ENCODE measurements at places on chromosomes 12 and 14.

DNA sequence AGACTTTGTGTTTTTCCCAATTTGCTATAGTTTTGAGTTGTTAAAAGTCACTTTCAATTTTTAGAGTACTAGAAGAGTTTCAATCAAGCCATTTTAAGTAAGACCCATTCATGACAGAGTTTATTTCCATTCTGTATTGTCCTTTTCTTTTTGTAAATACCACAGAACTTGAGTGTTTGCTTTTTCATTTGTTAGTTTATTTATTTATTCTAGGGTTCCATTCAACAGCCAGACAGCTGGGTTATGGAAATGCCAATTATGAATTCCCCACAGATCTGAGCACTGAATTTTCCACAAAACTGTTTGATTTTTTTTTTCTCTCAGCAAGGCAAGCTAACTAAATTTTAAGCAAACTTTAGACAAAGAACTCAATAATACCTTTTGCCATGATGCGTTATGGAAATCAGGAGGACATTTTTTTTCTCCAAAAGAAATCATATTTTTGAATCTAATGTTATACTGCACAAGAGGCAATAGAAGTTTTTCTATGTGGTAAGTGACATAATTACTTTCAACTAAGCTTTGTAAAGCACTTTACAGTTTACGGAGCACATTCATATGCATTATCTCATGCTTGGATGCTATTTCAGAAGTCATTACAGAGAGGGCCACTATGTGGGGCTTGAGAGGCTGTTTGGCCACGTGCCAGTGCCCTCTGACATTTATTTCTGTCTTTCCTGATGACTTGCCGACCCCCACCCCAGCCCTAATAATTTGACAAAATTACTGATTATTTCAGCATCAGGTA is 181.5 kb downstream of the VRK1 start:
- no peak for DNase-seq

DNA sequence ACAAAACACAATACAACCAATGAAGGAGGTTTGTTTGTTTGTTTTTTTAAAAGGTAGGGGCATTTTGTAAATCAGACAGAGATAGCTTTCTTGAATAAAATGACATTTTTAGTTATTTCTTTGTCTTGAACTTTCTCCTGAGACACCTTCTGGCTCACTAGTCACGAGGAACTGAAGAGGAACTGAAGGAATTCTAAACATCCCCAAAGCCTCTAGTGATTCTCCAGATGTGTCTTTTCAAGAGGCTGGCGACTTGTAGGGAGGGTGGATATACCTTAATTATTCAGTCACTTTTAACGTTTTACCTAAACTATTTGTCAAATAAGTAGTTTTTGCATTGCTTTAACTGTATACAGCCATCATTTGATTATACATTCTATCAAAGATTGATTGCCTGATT is 211.2 kb upstream of the LRIG3 start:
- no peak for DNase-seq

DNA sequence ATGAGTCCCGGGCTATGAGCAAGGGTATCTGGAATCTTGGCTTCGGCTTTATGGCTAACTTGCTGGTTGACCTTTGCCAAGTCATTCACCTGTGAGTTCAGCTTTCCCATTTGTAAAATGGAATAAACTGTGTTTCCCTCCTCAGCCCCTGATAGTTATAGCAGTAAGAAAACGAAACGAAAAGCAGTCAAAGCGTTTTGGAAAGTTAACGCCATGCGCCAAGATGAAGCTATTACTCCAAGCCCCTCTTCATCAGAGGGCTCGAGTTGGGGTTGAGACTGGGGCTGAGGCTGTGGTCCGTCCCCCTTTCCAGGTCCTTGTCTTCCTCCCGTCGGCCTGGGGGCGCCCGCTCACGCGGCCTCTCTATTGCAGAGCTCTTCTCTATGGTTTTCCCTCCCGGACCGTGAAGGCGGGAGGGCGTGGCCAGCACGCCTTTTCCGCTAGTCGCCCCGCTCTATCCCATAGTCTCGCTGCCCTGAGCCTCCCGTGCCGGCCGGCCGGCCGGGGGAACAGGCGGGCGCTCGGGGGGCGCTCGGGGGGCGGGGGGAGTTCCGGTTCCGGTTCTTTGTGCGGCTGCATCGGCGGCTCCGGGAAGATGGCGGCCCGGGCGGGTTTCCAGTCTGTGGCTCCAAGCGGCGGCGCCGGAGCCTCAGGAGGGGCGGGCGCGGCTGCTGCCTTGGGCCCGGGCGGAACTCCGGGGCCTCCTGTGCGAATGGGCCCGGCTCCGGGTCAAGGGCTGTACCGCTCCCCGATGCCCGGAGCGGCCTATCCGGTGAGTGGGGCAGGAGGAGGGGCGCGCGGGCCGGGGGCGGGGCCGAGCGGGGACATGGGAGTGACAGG is at the start of gene SMARCD1:
Gene SMARCD1 (plus strand): TSS at position 568 of the 840 bp plus-strand sequence. CDS start 28 bp downstream, at position 596.
- DNase-seq: peak; percentile 95

DNA sequence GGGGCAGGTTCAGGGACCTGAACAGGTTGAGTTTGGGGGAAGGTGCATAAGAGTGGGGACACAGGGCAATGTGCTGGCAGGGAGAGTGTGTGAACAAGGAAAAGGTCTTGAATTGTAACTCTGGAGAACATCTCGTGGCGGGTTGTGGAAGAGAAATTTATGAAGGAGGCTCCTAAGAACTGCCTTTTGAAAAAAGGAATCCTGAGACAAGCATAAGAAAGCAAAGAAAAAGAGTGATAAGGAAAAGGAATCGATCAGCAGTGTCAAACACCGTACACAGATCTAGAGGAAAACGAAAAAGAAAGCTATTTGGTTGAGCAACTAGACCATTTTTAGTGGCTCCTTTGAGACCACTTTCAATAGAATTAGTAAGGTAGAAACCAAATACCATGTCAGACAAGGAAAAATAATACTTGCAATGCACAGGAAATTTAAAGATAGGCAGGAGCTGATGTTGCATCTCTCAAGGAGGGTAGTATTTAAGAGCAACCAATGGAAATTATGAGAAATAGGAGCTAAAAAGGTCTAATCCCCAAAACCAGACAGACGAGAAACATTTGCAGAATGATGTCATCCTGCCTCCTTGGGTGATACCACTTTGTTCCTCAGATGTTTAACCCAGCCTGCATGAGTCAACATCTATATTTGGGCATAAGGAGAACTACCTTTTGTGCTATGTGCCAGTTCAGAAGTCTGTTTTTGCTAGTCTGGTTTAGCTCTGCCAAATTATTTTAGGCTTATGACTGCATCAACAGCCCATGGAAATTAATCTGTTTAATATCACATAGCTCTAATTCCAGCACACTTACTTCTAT is 64.5 kb upstream of the STK38L start:
- DNase-seq: peak; percentile 81

- no peak for DNase-seq
Measured at GRCh38 chr14:103858063-103858781, 10.8 kb upstream of the PPP1R13B start.

DNA sequence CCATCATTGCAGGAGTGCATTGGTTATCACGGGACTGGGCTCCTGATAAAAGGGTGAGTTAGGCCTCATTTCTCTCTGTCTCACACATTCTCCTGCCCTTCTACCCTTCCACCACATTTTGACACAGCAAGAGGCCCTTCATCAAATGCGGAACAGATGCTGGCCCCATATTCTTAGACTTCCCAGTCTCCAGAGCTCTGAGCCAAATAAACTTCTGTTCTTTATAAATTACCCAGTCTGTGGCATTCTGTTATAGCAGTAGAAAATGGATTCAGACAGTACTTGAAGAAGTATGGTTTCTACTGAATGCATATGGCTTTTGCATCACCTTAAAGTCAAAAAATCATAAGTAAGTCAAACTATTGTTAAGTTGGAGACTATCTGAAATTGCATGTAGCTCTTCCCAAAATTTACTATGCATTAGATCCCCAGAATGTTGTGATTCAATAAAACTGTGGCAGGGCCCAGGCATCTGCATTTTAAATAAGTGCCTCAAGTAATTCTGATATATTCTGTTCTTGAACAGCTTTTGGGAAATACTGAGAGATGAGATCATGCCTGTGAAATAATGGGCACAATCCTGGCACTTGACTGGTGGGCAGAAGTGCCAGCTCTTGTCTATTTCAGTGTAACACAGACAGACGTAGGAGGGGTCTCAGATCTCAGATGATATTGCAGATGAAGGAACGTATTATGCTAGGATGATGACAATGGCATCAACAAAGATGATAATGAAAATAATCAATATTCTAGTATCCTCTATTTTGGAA is 68.2 kb downstream of the E2F7 start:
- DNase-seq: no peak

- no peak for DNase-seq
Measured at GRCh38 chr12:93006471-93007208, 77.5 kb upstream of the EEA1 start.

GRCh38 chr12:130124605-130125244 is 37.5 kb upstream of the FZD10 start:
- DNase-seq: no peak

DNA sequence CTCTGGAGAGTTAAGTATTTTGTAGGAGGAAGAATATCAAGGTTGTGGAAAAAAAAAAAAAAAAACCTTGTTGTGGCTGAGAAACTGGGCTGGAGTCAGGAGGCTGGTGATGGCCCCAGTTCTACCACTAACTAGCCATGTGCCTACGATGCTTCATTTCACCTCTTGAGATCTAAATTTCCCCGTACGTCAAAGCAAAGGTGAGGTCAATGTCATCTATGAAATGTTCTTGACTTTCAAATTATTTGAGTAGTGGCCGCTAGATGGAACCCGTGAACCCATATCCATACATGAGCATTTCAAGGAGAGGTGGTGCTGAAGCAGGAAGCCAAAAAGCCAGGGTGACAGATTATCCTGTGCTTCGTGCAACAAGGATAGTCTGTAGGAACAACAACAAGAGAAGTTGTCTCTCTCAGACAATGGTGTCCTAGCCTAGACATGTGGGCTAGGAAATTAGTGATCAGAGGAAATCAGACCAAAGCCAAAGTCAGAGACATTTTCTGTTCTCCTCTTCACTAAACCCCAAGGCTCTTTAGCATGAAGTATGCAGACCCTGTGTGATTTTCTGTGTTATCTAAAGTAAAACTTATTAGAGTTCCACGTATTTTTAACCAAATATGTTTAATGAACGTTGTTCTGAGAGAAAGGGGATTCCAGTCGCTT is 95.5 kb upstream of the ETV6 start:
- peak; percentile 69 for DNase-seq

- DNase-seq: peak; percentile 96
Measured at GRCh38 chr12:75641031-75641780, 129.8 kb upstream of the KRR1 start.
